Gastrocnemius medialis (tissue), 4 donors: ENCODE measurements at places on chromosomes 4 and X. TPM values are rescaled to one million over a fixed set of nuclear protein-coding genes. Genes with fewer than 3 reads are reported as not detected.
A peak's percentile ranks its signal among the peaks of the same experiment; 100 is the strongest.

- no peaks in the 10 kb centered on the region for H3K36me3 ChIP-seq
- H3K4me3 ChIP-seq = peak overlapping the region; percentile 89
- peak overlapping the region; percentile 90 for H3K27ac ChIP-seq
Observed at GRCh38 chr4:109816082-109816442, 500 bp downstream of the GAR1 start.

The PCDH7 gene
- total RNA-seq = 0.39 TPM

- H3K27ac ChIP-seq = peak overlapping the region; percentile 39
- H3K4me3 ChIP-seq = no peak overlapping the region
- H3K27me3 ChIP-seq = no peaks in the 10 kb centered on the region
- DNase-seq = no peak
Observed at GRCh38 chrX:150863191-150863590, 35.3 kb downstream of the CD99L2 start.

GRCh38 chrX:51728202-51728601, 15.0 kb upstream of the GSPT2 start:
- no peak for DNase-seq
- H3K4me1 ChIP-seq = no peaks in the 10 kb centered on the region
- no peak overlapping the region for H3K27ac ChIP-seq
- no peak overlapping the region for H3K4me3 ChIP-seq

GRCh38 chr4:115873048-115873447, 759.6 kb upstream of the NDST4 start:
- DNase-seq = no peak
- no peaks in the 10 kb centered on the region for H3K27me3 ChIP-seq
- H3K4me1 ChIP-seq = no peaks in the 10 kb centered on the region
- H3K36me3 ChIP-seq = no peaks in the 10 kb centered on the region

GRCh38 chrX:155216940-155217440, 730 bp downstream of the VBP1 start:
- H3K4me3 ChIP-seq = peak overlapping the region; percentile 67
- H3K4me1 ChIP-seq = peaks cover 7% of the 10 kb centered on the region

DNA sequence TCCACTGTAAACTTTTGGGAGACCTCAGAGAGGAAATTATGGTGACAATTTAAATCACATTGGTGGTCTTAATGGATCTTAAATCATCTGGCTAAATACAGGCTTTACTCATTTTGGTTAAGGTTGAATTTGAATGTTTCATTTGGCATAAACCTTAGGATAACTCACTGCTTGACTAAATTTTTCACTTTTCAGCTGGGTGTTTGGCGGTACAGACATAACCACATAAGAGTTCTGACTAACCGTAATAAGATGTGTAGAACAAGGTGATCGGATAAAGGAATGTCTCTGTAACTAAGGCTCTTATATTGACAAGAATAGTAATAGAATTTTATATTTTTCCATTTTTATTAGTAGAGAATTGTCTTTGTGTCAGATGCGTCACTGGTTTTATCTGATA, 281.0 kb downstream of the BMPR1B start:
- no peak overlapping the region for H3K27ac ChIP-seq
- no peak for DNase-seq
- H3K36me3 ChIP-seq = no peaks in the 10 kb centered on the region
- no peaks in the 10 kb centered on the region for H3K27me3 ChIP-seq
- H3K4me1 ChIP-seq = no peaks in the 10 kb centered on the region
- no peak overlapping the region for H3K4me3 ChIP-seq

DNA sequence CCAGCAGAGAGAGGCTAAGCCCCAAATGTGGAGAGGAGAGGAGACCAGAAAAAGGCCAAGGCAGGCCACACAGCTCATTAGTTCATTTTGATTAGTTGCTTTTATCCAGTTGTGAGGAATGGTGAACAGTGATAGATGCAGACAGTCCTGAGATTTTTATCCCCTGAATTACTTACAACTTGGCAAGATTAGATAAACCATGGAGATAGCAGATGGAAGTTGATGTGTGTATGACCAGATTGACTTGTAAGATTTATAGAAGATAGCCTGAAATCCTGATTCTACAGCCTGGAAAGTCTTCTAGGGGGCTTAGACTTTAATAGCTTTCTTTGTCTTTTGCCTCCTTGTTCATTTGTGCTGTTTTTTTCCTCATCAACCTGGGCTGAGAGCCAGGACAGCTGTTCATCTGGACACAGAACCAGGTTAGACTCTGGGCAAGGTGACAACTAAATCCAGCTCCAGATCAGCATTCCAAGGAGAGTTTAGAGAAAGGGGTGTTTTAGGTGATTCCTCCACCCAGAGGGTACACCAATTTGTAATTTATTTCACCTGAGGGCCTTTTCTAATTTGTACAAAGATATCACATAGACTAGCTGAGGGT, 215.5 kb downstream of the SPATA18 start:
- no peaks in the 10 kb centered on the region for H3K36me3 ChIP-seq
- no peaks in the 10 kb centered on the region for H3K27me3 ChIP-seq
- no peak overlapping the region for H3K4me3 ChIP-seq
- peaks cover 9% of the 10 kb centered on the region for H3K4me1 ChIP-seq

DNA sequence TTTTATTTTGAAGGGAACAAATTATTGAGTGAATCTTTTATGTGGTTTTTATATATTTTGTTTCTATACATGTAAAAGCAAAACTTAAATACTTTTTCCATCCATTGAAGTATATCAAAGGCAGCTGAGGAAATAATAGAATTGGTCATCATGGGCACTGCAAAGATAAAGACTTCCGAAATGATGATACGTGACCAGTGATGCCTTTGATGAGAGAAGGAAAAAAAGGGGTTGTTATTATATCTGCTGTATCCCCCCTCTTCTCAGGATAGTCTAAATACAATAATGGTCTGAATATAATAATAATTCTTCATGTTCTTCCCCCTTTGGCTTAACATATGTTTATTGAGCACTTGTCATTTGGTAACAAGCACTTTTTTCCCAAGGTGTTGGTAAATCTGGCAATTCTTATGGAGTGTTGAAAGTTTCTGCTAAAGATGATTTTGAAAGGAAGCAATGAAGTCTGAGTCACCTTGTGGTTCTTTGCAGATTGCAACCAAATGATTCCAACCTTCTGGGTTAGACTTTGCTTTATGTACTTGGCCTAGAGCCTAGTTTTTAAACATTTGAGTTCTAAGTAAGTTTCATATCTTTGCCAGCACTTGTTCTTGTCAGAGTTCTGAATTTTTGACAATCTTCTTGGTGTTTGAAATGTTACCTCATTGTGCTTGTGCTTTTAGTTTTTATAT, 60.8 kb downstream of the USP9X start:
- no peak overlapping the region for H3K4me3 ChIP-seq
- no peak overlapping the region for H3K27ac ChIP-seq
- peaks cover 59% of the 10 kb centered on the region for H3K36me3 ChIP-seq
- no peaks in the 10 kb centered on the region for H3K4me1 ChIP-seq
- no peak for DNase-seq
- H3K27me3 ChIP-seq = no peaks in the 10 kb centered on the region
